ENCODE measurements at places on chromosomes 3 and 15.

GRCh38 chr3:49641921-49642707, 32.0 kb upstream of the APEH start:
- no peak for DNase-seq

DNA sequence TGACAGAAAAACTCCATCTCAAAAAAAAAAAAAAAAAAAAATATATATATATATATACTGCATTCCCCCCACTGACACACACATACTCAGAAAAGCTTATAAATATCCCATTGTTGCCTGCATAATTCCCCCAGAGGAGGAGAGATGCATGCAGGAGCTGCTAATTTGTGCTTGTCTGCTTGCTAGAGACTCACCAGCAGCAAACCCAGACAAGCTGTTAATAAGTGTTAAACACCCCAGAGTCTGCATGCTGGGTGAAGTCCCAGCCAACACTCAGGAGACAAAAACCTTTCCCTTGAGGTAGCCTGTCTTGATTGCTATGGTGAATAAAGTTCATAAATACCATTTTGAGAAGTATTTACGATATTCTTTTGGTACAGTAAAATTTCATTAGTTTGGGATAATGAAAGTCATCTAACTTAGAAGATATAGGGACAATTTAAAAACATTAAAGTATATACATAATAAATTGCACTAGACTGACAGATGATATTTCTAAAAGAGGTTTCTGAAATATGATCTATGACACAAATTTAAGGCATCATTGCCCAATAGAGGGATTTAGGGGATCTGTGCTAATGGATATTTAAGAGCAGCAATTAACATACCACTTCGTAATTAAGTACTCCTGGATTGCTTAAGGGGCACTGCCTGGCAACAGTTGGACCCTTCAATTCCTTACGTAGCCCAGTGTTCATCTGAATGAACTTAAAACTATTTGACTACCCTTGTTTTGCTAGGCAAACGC, 400.0 kb upstream of the C2CD4B start:
- DNase-seq: no peak

- DNase-seq: peak; percentile 65
Observed at GRCh38 chr15:64596701-64597476, 136.5 kb downstream of the ZNF609 start.

DNA sequence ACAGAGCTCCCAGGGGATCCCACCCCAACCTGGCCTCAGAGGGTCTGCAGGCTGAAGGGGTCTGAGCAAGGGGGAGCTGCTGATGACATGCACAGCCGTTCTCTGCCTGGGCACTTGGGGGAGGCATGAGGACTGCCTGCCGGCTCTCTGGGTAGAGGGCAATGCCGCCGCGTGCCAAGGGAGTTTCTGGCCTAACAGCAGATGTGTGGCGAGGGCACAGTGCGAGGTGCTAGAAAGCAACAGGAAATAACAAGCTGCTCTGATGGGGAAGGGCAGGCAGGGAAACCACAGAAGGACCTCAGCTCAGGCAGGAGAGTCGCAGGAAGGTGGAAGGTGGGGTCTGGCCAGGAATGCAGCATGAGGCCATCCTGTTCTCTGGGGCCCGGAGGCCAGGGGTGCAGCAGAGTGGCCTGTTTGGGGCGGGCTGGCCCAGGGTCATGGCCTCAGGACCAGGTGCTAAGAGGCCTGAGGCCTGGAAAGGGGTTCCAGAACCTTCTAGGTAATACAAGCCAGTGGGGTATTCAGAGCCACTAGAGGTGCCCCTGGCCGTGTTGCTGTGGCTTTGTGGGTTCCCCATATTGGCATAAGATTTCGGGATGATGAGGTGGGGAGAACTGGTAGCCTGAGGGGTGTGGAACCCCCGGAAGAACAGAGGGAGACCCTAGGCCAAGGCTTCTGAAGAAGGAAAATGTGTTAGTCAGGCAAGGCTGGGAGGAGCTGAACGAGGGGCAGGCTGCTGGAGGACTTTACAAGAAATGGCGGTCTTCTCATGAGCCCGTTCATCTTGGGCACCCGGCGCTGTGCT, 41.2 kb downstream of the RGMA start:
- no peak for DNase-seq

DNA sequence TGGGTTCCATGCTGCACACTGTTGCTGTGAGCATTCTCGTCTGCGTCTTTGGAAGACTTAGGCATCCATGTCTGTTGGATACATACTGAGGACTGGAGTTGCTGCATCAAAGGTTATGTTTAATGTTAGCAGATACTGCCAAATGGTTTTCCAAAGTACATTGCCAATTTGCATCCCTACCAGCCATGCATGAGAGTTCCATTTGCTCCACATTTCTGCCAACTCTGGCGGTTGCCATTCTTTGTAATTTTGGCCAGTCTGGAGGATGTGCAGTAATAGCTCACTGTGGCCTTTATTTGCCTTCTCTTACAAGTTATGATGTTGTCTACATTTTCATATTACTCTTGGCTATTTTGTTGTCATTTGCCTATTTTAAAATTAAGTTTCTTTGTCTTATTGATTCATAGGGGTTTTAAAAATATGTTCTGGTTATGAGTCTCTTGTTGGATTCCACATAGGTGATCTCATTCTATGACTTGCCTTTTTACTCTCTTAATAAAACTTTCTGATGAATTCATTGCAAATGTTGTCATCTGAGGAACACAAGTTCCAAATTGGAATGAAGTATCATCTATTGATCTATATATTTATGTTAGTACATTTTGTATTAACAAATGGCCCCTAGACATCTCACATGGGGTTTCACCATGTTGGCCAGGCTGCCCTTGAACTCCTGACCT, 42.1 kb downstream of the FBLN2 start:
- no peak for DNase-seq

DNA sequence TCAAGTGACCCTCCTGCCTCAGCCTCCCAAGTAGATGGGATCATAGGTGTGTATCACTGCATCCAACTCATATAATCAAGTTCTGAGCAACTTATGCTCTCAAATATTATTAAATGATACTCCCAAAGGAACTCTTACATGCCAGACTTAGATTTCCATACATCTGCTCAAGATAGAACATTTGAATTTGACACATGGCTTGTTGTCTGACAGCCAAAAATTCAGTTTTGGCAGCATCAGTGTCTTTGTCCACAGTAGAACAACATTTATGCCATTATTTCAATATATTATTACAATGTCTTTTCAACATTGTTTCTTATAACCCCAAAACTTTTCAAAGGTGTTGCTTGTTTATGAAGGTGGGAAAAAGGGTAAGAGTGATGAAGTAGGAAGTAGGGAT, 116.2 kb downstream of the SUCNR1 start:
- no peak for DNase-seq

DNA sequence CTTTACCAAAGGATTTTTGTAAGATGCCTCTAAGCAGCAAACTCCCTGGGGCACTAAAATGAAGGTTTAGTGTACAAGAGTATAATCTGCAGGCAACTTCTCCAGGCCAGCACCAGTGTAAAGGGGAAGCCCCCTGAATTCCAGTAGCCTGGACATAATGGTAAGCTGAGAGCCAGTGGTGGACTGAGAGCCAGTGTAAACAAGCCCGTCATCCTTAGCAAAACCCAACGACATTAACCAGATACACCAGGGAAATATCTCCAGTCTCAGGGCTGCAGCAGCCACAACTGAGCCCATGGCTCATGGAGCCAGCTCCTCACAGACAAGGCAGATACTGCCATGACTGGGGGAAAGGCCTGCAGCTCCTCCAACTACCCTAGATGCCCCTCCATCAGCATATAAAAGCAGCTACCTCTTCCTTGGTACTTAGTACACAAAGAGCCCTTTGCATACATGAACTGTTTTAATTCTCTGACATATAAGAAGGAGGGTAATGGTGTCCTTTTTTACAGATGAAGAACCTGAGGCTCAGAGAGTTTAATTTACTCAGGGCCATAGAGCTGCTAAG, 21.7 kb downstream of the PARP16 start:
- DNase-seq: no peak

DNA sequence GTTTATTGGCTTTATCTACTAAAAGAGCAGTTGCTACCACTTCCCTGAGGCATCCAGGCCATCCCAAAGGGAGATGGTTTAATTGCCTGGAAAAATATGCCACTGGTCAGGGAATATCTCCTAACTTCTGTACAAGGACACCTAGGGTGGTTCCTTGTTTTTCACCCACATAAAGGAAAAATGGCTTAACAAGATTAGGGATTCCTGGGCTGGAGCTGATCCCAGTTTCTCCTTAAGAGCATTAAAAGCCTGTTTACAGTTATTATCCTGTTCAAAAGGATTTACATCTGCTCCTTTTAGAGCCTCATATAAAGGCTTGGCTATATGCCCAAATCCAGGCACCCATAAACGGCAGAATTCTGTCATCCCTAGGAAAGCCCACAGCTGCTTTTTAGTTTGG, 70.2 kb upstream of the WNT7A start:
- DNase-seq: no peak

GRCh38 chr15:67762610-67763368, 62.5 kb upstream of the SKOR1 start:
- DNase-seq: no peak

DNA sequence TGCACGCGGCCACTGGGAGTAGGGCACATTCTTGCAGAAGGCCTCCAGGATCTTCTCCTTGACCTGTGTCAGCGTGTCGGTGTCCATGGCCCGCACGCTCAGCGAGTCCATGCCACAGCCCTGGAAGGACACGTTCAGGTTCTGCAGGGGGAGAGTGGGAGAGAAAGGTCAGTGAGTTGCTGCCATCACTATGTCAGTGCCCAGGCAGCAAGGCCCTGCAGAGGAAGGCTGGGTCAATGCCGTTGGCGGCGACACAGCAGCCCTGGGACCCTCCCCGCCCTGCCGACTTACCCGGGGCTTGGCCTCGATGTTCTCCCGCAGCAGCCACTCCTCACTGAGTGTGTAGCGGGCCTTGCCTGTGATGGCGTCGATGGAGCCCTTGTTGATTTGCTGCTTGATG, 19.8 kb downstream of the H1-8 start:
- DNase-seq: no peak

- no peak for DNase-seq
Observed at GRCh38 chr3:171092467-171092911, 66.0 kb upstream of the SLC2A2 start.

- no peak for DNase-seq
Observed at GRCh38 chr3:132135628-132136333, 101.0 kb upstream of the CPNE4 start.

Measured in renal pelvis (tissue), 12 donors.